ENCODE measurements at places on chromosomes 6 and 20. TPM values are rescaled to one million over a fixed set of nuclear protein-coding genes. Genes with fewer than 3 reads are reported as not detected.

Gene BPI
- total RNA-seq = 0.47 TPM

Gene CGA
- not detected for total RNA-seq

Gene PTPRT
- 0.15 TPM for total RNA-seq

Gene TMEM217
- 2.1 TPM for total RNA-seq

Gene BIRC7
- total RNA-seq = 0.29 TPM

DNA sequence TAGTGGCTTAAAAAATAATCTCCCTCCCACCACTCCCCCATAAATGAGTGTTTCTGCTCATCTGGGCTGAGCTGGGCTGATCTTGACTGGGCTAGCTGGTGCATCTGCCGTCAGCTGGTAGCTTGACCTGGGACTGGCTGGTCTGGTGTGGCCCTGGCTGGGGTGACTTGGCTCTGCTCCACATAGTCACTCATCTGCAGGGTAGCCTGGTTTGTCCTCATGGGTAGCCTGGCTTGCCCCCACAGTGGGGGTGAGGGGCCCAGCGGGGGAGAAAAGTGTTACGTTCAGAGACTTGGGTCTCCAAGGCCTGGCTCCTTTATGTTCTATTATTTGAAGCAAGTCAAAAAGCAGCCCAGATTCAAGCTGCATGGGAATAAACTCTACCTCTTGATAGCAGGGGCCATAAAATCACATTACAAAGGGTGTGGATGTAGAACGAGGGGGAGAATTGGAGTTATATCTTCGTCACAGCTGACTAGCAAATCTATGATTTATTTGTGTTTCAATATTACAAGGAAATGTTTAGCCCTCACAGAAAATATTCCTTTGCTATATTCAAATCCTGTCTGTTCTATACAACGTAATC is 32.9 kb downstream of the EDN3 start:
- DNase-seq = no peak

DNA sequence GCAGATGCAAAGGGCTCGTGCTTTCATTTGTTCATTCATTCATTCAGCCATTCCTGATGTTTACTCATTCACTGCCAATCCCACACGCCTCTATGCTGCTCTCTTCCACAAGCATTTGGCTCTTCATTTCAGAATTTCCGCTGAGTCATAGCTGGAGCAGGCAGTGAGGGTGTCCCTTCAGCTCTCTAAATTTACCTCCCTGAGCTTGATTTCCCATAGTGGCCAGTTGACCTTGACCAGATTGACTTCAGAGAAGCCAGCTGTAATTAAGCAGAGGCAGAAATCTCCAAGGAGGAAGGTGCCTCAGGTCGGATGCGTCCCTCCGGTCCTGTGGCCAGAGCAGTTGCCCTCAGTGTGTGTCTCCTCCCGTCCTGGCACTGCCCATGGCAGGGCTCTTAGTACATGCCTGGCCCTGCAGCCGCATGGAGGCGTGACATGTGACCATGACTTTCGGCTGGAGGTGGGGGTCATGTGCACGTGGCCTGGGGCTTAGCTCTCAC is 267.2 kb upstream of the ECI2 start:
- peak; percentile 17 for DNase-seq

GRCh38 chr20:19495905-19496703 is 262.0 kb upstream of the RIN2 start:
- DNase-seq = no peak

- no peak for DNase-seq
Measured at GRCh38 chr20:50799176-50799889, 4.5 kb downstream of the BCAS4 start.

- DNase-seq = no peak
Measured at GRCh38 chr6:1409774-1410465, 20.5 kb downstream of the FOXF2 start.

DNA sequence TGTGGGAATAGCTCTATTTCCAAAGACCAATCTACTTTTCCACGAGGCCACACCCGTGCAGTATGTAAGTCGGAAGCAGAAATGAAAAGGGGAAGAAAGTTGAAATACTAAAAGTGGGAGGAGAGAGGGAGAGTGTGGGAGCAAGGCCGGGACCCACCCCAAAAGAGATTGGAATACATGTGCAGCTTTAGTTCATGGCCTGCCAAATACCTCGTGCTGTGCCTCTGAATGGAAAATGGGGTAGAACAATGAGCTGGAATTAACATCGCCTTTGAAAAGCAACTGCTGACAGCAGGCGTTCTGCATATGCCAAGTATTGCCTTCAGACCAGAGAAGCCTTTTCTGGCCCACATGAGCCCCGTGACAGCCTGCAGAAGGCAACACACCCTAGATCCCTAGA is 155.6 kb downstream of the CD83 start:
- no peak for DNase-seq

DNA sequence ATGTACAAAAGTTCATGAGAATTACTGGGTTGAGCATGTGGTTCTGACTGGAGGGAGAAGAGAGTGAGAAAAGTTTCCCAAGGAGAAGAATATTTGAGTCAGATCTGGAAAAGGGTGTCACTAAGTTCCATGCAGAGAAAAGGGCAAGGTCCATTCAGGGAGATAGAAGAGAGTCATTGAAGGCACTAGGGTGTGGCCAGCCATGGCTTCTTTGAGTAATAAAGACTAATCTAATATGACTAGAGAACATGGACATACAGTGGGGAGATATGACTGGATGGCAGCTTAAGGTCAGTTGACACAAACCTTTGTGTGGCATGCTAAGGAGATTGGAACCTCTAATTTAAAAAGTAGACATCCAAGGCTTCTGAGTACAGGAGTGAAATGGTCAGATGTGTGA is 10.7 kb upstream of the SLC17A4 start:
- DNase-seq = no peak

- no peak for DNase-seq
Measured at GRCh38 chr6:35808688-35809087, 3.5 kb downstream of the LHFPL5 start.

DNA sequence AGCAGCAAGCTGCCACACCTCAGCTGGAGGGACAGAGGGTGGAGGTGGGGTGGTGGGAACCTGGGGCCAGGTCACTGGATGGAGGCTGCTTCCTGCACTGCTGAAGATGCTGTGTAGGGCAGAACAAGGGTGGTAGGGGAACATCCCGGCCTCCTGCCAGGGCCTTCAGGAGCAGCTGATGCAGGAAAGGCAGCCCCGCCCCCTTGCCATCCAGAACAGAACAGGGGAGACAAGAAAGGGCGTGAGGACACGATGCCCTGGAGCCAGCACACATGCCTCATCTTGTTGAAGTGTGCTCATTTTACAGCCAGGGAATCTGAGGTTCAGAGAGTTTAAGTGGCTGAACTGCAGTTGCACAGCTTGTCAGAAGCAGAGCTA is 43.1 kb upstream of the PHACTR3 start:
- no peak for DNase-seq

- peak; percentile 57 for DNase-seq
Measured at GRCh38 chr6:75493400-75494064, at the start of gene FILIP1. FILIP1 (minus strand) TSS chr6:75493800; CDS start chr6:75414972, 78,828 bp downstream.

GRCh38 chr6:127484212-127484863 is 25.1 kb upstream of the KIAA0408 start:
- DNase-seq = no peak

GRCh38 chr6:90502866-90503407 is 83.9 kb downstream of the MAP3K7 start:
- no peak for DNase-seq

- DNase-seq = no peak
Measured at GRCh38 chr6:110534731-110535492, 58.5 kb upstream of the SLC22A16 start.

- DNase-seq = no peak
Measured at GRCh38 chr20:7940341-7940740, at the start of gene HAO1. HAO1 (minus strand) TSS chr20:7940458; CDS start chr20:7940422, 36 bp downstream.

GRCh38 chr6:1027795-1028569 is 283.9 kb upstream of the FOXQ1 start:
- DNase-seq = no peak

GRCh38 chr20:58614366-58614765 is 36.7 kb upstream of the STX16 start:
- DNase-seq = no peak

- DNase-seq = peak; percentile 58
Measured at GRCh38 chr6:156791320-156791850, 14.2 kb downstream of the ARID1B start.

- no peak for DNase-seq
Measured at GRCh38 chr6:73747289-73747688, 51.3 kb downstream of the CD109 start.

GRCh38 chr6:158627940-158628211 is 16.7 kb downstream of the DYNLT1 start:
- no peak for DNase-seq

- DNase-seq = no peak
Measured at GRCh38 chr6:38973178-38974057, 75.2 kb upstream of the GLP1R start.

GRCh38 chr20:57594092-57594951 is 25.9 kb downstream of the ZBP1 start:
- DNase-seq = peak; percentile 53

- no peak for DNase-seq
Measured at GRCh38 chr6:136157743-136158142, 92.4 kb downstream of the MTFR2 start.

DNA sequence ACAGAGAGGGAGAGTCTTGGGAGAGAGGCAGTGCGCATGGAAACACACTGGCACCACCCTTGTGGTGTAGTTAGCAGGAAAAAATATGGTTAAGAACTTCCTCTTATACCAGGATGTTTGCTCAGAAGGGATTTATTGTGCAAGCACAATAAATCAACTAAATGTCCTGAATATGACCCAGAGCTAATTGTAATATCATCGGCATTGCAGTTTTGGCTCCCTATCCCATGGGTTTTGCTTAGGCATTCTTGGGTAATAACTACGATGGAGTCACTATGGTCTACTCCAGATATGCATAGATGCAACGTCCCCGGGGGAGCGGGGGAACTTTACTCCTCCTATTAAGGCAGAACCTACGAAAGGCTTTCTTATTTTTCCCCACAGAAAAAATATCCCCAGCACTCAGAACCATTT is 751.6 kb downstream of the EYS start:
- DNase-seq = no peak

GRCh38 chr20:43894491-43894890 is 20.2 kb upstream of the TOX2 start:
- no peak for DNase-seq

Measured in left lung (tissue), 14 donors.